ENCODE measurements at places on chromosomes 5 and 9.

GRCh38 chr9:16000811-16001210 is 448.0 kb downstream of the CCDC171 start:
- no peak for DNase-seq

- DNase-seq, result no peak
These were observed 968 bp upstream of the KDM3B start for GRCh38 chr5:138351517-138351916.

DNA sequence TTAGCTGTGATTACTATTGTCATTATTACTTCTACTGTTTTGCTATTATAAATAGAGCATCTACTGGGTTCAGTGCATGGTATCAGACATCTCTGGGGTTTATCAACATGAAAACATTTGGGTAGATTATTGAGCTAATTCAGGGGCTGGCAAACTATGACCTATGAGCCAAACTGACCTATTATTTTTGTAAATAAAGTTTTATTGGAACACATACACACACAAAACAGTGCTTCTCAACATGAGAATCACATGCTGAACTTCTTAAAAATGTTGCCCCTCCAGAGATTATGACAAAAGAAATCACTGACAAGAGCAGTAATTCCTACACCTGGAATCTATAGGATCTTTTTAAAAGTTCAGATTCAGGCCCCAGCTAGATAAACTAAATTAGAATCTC is 30.4 kb downstream of the SLC31A2 start:
- DNase-seq, result no peak

DNA sequence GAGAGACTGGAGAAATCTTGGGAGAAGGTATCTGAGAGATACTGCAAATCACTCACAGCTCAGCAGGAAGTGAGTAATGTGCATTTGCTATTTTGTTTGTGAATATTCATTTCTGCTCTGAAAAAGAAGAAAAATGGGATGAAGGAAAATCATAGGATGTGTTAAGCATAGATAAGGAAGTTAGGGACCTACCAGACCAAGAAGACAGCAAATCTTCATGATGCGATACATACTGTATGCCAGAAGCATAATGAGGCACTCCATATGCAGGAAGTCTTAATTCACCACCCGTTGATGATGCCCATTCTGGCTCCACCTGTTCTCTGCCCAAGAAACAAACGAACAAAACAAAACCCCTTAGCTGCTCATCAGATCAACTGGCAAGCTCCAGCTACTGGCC is 6.1 kb upstream of the DAPK1 start:
- DNase-seq, result no peak

GRCh38 chr5:9071074-9071473 is 474.8 kb downstream of the SEMA5A start:
- DNase-seq, result no peak

DNA sequence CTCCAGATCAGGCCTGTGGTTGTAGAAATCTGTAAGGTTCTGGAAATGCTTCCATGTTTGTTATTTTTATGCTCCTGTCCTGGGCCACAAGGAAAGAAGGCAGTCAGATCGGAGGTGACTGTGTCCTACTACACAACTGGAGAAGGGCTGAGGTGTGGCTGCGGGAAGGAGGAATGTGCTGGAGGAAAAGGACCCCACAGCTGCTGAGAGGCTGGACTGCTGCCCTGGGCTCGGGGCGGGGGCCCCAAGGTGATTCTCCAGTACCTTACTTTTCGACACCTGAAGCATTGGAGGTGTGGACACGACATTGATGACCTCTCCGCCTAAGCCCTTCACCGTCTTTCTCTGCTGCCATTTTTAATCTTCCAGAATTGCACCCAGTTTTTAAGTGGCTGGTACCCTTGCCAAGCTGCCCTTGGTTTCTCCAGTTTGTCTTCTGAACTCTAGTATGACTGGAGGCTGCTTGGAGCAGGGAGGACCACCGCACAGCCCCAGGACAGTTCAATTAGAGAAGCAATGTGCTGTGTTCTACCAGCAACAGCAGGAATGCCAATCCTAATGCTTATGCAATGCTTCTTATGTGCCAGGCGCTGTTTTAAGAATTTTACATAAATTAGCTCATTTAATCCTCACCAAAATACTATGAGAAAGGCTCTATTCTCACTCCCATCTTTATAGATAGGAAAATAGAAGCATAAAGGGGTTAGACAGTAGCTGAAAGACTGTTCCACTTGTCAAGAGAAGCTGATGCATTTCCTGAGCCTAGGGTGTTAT is 13.5 kb upstream of the ANKRD33B start:
- no peak for DNase-seq

GRCh38 chr5:675871-676698 is 17.1 kb downstream of the TPPP start:
- no peak for DNase-seq

GRCh38 chr9:115599898-115600297 is 481.9 kb upstream of the TNC start:
- DNase-seq, result no peak

- no peak for DNase-seq
These were observed 210.1 kb downstream of the TARS1 start for GRCh38 chr5:33650911-33651310.

GRCh38 chr5:117486261-117486660 is 911.6 kb upstream of the SEMA6A start:
- no peak for DNase-seq

DNA sequence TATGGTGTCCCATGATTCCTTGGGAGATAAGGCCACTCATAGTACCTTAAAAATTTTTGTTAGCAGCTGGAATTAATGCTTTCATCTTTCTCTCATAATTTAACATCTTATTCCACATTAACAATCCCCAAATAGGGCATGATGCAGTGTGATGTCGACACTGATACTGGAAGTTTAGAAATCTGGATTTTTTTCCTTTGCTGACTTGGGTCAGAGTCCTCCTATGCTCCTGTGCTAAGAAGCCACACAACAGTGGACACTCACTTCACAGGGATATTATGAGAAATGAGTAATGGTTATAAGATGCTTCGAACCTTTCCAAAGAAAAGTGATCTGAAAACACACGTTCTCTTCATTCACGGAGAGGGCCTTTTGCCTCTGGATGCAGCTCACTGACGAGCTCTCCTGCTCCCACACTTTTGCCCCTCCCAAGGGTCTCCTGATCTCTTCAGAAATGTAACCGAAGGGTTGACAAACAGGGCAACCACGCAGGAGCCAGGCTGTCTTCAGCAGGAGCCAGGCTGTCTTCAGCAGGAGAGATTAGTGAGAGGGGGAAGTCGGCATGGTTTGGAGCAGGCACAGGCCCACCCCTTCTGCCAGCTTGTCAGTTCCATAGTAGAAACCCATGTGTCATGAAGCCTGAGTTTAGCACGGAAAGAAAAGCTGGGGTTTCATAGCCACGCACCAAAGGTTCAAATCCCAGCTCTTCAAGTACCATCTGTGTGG is 247.8 kb downstream of the AOPEP start:
- DNase-seq, result no peak

DNA sequence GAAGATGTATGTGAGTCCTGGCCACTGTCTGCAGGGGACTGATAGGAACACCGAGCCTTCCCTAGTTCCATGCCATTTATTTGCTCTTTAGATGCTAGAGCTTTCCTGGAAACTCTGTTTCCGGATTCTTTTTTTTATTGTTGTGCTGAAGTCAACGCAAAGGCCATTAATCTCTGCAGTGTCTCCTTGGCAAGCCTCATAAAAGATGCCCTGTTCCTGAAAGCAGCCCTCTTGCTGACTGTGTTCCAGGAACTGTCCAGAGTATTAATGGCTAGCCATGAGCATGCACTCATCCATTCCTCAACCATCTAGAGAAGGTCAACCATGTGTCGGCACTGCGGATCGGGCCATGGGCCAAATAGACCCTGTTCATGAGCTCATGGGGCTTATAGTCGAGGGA is 42.9 kb upstream of the SMAD5 start:
- no peak for DNase-seq

DNA sequence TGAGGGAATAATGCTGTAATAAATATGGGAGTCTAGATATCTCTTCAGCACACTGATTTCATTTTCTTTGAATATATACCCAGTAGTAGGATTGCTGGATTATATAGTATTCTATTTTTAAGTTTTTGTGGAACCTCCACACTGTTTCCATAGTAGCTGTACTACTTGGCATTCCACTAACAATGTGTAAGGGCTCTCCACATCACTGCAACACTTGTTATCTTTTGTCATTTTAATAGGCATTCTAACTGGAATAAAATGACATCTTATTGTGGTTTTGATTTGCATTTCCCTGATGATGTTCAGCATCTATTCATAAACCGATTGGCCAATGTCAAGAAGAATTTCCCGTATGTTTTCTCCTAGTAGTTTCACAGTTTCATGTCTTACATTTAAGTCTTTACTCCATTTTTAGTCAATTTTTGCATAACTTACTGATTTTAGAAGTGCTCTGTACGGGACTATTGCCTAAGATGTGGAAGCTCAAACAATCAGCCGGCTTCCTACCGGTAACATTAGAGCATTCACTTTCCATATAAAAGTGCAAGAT is 1078.8 kb downstream of the TAF11L14 start:
- DNase-seq, result no peak

- DNase-seq, result no peak
These were observed 628.0 kb upstream of the ADAMTS16 start for GRCh38 chr5:4511996-4512656.

- no peak for DNase-seq
These were observed 811.2 kb downstream of the BRINP1 start for GRCh38 chr9:118558026-118558425.

- DNase-seq, result no peak
These were observed 253.4 kb downstream of the NR2F1-AS1 start for GRCh38 chr5:93327605-93328004.

DNA sequence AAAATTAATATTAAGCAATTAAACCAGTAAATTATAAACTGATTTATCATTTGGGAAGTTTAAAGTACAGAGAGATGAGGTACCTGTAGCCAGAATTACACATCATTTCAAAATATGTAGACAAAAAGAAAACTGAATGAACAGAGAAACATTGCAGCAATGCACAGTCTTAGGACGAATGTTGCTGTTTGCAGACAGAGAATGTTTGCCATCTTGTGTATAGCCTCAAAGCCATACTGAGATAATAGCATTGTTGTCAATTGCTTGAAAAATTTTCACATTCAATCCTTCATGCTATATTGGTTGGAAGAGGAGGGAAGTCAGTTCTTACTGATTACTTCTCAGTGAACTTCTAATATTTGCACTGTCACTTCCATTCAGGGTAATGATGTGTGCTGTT is 326.2 kb downstream of the PRR16 start:
- DNase-seq, result no peak

DNA sequence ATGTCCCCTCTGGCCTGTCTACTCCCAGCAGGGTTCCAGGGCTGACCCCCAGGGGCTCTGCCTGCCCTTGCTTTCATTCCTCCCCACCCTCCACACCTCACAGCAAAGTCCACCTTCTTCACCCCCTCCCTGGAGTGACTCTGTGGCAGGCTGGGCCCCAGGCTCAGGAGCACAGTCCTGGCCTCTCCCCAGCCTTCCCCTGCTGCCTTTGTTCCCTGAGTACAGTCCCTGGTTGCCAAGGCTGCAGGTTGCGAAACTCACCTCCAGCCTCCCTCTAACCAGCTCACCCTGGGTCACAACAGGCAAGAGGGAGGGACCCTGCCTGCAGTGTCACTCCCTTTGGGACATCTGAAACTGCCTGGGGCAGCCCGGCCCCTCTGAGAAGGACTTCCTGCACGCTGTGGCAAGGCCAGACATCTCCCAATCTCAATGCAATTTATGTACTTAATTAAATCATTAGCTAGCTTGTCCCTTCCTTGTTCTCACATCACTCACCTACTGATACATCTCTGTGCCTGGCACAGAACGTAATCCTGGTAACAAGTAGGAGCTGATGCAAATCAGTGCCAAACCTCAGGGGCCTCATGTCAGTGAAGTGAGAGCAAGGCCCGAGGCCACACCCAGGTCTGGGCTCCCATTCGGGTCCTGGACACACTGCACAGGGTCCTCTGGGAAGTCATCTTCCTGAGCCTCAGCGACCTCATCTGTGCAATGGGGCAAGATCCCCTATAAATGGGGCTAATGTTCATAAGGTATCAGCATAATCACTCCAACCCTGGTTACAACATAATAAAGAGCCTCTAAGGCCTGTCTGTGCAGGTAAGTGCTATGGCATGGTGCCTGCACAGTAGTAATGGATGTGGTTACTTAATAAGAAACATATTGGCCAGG is 27.3 kb upstream of the TRIM14 start:
- DNase-seq, result no peak

GRCh38 chr9:108434502-108434901 is 421.3 kb downstream of the ACTL7B start:
- DNase-seq, result no peak

GRCh38 chr9:93898026-93898425 is 57.1 kb downstream of the BARX1 start:
- no peak for DNase-seq

- no peak for DNase-seq
These were observed 290 bp upstream of the ZDHHC11 start for GRCh38 chr5:851076-851475.

DNA sequence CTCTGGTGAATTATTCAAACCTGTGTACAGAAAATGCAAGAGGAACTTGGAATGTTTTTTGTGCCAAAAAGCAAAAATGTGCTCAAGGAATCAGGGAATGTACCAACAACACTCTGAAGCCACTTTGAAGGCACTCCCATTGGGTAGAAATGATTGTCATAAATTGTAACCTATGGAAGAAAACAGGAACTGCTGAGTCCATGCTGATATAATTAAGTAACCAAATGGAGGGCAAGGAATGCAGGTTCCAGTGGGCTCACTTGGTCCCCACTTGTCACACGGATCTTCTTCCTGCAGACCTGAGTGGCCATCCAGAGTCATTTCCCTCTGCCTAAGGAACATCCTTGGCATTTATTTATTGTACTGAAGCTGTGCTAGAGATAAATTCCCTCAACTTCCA is 2.9 kb upstream of the LCN6 start:
- DNase-seq, result no peak

DNA sequence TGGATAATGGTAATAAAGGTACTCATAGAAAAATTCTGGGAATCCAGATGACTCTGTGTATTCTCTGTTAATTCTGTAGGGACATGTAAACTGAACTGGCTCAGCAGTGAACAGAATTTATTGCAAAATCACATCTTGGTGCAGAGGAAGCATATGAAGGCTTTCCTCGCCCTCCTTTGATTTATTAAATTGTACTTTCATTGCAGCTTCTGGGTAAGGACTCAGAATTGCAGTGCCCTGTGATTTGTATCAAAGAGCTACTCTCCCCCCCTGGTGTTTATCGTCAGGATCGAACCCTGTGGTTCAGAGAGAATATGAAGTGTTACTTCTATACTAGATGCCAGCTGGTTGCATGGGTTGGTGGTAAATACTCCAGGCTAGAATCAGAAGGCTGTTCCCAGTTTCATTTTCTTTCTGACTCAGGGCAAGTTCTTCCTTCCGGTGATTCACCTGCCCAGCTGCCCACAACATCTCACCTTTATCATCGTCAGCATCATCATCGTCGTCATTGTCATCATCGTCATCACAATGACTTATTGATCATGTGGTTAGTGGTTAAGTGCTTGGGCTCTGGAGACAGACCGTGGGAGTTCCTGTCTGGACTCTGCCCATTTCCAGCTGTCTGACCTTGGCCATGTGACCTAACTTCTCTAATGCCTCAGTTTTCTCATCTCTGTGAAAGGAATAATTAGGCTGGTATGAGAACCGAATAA is 238.8 kb downstream of the ARHGAP26 start:
- DNase-seq, result peak; percentile 67

GRCh38 chr5:14879937-14880589 is 8.5 kb upstream of the ANKH start:
- DNase-seq, result no peak
